ENCODE measurements at places on chromosomes 5 and 9. TPM values are rescaled to one million over a fixed set of nuclear protein-coding genes. Genes with fewer than 3 reads are reported as not detected.
A peak's percentile ranks its signal among the peaks of the same experiment; 100 is the strongest.

DNA sequence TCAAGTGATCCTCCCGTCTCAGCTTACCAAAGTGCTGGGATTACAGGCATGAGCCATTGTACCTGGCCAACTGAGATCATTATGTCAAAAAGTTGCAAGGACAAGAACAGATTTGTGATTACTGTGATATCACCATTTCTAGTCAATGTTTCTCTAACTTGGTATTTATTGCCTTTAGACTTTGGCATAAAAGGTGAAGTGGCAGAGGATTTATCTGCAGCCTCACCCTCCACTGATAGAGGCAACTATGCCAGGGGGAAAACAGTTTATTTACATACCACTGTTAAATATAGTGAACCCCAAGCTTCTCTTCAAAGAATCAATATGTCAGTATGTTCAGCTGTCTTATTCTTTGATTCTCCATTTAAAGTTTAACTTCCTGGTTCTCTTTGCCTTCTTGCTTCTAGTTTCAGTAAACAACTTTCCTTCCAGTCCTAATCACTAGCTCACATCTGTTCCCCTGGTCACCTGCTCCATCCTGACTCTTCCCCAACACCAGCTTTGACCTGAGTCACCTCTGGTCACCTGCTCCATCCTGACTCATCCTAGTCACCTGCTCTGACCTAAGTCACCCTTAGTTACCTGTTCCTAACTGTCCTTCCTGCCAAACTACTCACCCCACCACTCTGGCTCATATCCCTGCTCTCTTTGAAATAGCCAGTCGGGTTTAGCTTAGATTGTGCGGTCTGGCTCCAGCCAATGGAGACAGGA lies 29.9 kb downstream of the SEMA6A start:
- no peak for DNase-seq

DNA sequence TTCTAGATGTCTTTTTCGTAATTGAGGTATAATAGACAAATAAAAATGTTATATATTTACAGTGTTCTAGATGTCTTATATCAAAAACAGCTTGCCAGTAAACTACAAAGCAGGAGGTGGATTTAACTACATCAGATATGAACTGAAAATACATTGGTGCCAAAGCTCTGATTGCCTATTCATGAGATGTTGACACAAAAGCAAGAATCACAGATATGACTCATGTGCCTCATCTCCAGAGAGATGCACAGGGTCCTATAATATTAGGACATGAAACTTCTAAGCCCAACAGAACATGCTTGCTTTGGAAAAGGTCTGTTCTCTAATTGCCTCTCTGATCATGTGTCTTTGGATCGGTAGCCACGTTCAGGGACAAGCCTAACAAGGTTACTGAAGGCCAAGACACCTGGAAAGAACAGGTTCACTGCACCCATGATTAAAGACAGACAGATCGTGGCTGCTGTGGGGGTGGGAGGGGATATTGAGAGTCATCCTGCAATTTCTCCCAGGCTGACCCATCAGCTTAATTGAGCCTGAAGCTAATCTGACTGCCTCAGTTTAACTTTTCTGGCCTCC lies 16.8 kb downstream of the ABCA1 start:
- DNase-seq = no peak

DNA sequence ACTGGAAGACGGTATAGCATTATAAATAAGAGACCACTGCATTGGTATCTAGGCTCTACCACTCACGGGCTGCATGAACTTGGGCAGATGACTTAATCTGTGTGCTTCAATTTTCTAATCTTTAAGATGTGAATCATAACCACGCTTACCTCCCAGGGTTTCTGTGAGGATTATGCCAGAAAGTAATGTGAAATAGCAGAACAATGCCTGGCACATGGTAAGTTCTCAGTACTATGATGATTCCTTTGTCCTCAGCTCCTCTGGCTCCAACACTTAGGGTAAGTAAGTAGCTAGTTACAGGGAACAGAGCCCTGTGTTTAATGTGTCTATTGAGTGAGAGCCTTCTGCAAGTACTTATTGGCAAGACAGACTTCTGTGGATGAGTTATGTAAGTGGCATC lies 31.1 kb downstream of the POU4F3 start:
- DNase-seq = no peak

- peak; percentile 40 for DNase-seq
These were observed 190.1 kb downstream of the CWC27 start for GRCh38 chr5:64958757-64959391.

GRCh38 chr5:172085738-172086137 lies 79.3 kb upstream of the FBXW11 start:
- no peak for DNase-seq

DNA sequence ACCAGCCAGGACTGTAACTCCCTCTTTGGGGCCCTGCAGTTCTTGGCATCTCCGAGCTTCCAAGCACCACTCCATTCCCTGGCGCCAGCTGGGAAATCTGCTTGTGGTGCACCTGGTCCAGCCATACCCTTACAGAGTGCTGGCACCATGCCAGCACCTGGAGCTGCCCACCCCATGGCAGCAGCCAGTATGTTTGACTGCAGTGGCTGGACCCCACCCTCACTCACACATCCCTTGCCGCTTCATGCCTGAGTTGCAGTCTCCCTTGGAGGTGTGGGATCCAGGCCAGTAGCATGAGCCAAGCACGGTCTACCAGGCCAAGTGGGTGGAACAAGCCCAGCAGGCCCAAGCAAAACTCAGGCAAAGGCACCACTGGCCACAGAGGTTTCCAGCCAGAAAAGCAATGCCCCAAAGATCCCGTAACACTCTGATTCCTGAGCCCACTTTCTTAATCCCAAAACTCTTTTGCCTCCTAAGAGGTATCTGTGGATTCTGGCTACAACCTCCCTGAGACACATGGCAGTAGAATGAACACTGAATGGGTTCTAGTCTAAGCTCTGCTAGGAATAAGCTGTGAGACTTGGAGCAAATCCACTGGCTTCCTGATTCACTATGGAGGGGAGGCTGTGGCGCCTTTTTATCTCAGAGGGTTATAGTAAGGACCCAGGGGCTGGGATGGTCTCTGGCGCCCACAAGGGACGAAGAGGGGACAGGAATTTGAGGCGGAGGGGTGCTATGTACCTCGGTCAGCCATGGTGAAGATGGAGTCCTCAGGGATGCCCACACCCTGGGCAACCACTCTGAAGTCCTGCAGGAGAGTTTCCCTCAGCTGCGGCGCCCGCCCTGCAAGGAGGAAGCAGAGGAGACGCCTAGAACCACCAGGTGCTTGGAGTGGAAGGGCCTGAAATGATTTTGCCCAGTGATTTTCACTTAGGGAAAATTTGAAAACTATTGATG lies 5.6 kb downstream of the AMBP start:
- no peak for DNase-seq

DNA sequence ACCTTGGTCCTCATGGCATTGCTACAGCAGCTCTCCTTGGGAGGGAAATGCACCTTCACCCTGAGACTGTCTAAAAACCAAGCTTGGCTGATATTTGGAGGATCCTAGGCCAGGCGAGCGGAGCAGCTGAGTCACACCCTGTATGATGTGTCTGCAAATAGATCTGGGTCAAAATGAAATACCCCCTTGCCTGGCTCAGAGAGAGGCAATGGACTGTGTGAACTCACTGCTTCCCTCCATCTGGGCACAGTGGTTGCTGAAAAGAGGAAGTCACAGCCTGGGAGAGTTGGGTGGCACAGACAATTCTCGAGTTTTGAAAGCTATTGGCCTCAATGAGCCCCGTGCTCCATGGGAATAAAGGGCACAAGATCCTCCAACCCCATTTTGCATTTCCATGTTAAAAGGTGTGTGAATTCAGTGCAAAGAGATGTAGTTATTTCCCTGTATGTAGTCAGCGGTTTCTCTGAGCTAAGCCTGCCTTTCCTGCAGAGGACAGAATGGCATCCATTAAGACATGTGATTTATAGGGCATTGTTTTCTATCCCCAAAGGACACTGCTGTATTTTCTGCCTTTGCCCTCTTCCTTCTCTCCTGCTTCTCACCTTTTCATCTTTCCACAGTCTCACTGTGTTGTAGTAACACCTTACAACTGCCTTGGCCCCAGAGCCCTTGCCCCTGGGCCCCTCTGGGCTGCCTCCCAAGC lies 177.2 kb downstream of the GADD45G start:
- peak; percentile 75 for DNase-seq

GRCh38 chr5:113578091-113578490 lies 64.6 kb downstream of the YTHDC2 start:
- DNase-seq = no peak

DNA sequence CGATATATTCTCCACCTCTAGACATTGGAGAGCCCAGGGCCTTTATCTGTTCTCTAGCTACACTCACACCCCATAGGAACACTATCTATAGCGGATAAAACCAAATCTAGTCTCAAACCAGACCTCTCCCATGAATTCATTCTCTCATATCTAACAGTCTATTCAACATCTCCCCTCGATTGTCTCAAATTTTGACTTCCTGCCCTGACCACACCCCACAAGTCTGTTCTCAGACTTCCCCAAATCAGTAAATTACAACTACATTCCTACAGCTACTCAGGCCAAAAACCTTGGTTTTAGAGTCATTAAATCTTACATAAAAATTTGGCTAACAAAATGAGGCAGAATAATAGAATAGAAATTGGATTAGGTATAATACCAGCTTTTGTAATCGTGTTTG lies 12.5 kb upstream of the SLC1A3 start:
- DNase-seq = no peak

GRCh38 chr9:93072383-93072795 lies 13.9 kb downstream of the SUSD3 start:
- no peak for DNase-seq

GRCh38 chr5:115465431-115465830 lies 79.1 kb downstream of the FEM1C start:
- DNase-seq = no peak

DNA sequence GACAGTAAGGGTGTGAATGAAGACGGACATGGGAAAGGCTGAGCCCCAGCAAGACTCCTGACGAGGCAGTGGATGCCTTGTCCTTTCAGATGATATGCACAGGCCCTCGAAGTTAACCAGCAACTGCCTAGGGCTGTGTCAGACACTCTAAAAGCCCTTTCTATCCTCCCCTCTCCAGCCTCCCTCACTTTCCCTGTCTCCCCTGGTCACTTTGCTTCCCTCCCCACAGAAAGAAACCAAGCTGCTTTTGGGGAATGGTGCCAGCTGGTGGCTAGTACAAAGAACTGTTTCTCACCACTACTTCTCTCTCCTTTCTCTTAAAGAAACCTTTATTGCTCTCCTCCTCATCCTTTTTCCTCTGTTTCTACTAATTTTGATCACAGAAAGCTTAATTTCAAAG lies 21.4 kb downstream of the LHFPL2 start:
- no peak for DNase-seq

DNA sequence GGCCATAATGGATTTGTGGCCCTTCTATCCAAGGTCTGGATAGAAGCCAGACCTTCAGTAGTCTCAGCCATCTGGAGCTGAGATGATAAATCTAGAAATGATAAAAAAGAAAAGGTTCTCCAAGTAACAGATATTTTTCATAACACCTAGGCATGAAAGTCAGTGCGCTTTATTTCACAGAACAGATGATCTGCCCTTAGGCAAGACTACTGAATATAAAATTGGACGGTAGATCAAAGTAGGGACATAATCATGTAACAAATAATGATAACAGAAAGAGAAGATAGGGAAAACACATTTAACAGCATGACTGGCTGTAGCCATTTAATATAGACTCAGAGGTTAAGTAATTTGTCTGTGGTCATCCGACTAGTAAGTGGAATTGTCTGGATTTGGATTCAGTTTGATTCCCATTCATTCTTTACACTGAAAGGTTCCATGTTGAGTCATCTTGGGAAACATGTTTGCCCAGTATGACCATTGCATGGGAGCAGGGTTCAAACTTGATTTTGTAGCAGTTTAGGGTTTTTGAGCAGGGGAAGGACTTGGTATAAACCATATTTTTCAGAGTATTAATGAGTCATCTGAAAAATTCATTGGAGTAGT lies 4.1 kb upstream of the CAVIN4 start:
- no peak for DNase-seq

GRCh38 chr5:138850865-138851435 lies 24.2 kb downstream of the LRRTM2 start:
- DNase-seq = no peak

DNA sequence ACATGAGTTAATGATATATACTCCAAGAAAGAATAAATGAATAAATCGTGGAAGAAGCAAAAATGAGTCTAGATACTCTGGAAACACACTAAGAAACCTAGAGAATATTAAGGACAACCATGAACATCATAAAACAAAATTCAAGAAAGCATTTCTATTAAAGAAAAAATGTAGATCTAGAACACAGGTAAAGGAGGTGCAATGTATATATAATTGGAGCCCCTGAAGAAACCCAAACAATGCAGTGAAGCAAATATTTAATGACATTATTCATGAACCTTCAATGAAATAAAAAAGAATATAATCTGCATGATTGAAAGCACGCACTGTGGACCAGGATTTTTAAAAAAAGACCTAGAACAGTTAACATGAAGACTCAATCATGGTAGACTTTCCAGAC lies 150.1 kb downstream of the ATPSCKMT start:
- no peak for DNase-seq

- DNase-seq = no peak
These were observed 32.3 kb upstream of the UBTD2 start for GRCh38 chr5:172315587-172316493.

DNA sequence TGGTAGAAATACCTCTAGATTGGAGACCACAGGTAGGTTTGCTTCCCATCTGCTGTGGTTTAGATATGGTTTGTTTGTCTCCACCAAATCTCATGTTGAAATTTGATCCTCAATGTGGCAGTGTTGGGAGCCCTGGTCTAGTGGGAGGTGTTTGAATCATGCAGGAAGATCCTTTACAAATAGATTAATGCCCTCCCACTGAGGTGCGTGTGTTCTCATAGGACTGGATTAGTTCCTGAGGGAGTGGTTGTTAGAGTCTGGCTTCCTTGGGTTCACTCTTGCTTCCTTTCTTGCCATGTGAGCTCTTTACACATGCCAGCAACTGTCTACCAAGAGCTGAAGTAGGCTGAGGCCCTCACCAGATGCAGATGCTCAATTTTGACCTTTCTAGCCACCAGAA lies 391.1 kb upstream of the GRIA1 start:
- no peak for DNase-seq

- DNase-seq = no peak
These were observed 61.9 kb downstream of the FAM78A start for GRCh38 chr9:131214286-131214856.

The CCL28 gene
- 16.8 TPM for total RNA-seq

The ATG10 gene
- total RNA-seq = 11.6 TPM

The DNM1 gene
- 1.3 TPM for total RNA-seq

The DRD1 gene
- not detected for total RNA-seq

The EQTN gene
- not detected for total RNA-seq

The ST8SIA4 gene
- total RNA-seq = 42.6 TPM

The WNK2 gene
- not detected for total RNA-seq

The AQP3 gene
- total RNA-seq = 1.4 TPM

The CDC42SE2 gene
- 161 TPM for total RNA-seq

The MARVELD2 gene
- total RNA-seq = 1.7 TPM

The PLPPR1 gene
- not detected for total RNA-seq

The SYNPO gene
- total RNA-seq = 16.8 TPM

The ANKRD34B gene
- not detected for total RNA-seq

The IL33 gene
- not detected for total RNA-seq

The LHX3 gene
- total RNA-seq = 0.19 TPM

The ZNF300 gene
- 8.1 TPM for total RNA-seq

The HSDL2 gene
- 11.7 TPM for total RNA-seq

The MYMK gene
- not detected for total RNA-seq

The PCDH12 gene
- not detected for total RNA-seq
